Activated T-helper 9 cell treated with anti-CD3 and anti-CD28 coated beads, Interleukin-2, amount 50 U/mL, for 16 hours (primary cell): ENCODE measurements at places on chromosomes 3 and 15.

DNA sequence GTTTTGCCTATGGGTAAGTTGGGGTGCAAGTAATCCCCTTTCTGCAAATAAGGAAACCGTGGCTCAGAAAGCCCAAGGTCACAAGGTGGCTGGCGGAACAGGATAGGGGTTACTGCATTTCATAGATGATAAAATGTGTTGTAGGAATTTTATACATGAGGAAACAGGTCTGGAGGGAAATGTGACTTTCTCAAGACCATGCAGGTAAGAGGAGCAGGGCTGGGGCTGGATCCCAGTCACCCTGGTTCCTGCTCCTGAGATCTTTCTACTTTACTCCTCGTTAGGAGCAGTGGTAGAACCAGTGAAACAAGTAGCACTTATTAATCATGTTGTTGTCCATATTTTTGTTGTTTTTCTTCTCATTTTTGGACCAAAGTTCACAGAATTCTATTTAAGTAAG, 63.2 kb downstream of the SSUH2 start:
- DNase-seq, result no peak

GRCh38 chr3:139824864-139825263, 110.1 kb upstream of the CLSTN2 start:
- no peak for DNase-seq

DNA sequence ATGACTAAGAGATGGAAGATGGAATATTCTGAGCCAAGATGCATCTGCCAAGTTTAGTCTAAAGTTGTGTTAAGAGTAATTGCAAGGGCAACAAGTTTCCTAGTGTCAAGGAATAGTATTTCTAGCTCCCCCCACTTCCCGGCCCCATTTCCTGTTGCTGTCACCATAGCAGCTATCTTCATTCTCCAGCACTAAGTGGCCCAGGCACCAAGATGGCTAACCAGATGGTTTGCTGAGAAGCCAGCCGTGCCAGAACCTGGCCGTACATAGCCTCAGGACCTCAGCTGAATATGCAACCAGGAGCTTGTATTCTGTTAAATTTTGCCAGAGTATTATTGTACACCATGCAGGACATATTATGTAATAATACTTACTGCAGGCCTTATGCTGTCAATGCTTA, 108.8 kb upstream of the UMPS start:
- no peak for DNase-seq

GRCh38 chr3:11835028-11835639, 11.6 kb downstream of the TAMM41 start:
- no peak for DNase-seq

DNA sequence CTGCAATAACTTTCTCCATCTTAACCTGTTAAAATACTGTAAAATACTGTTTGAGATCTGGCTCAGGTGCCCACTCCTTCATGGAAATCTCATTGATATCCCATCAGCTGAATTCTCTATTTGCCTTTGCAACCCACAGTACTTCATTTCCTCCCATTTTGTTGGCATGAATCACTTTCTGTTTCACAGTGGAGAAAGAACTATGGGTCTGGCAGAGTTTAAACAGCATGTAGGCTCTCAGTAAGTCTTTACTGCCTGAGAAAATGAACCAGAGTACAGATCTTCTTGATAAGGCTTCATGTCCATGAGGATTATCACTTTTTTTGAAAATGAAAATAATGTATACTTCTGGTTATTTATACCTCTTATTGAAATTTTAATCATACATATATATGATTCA, 245.9 kb downstream of the NAALADL2 start:
- DNase-seq, result no peak

DNA sequence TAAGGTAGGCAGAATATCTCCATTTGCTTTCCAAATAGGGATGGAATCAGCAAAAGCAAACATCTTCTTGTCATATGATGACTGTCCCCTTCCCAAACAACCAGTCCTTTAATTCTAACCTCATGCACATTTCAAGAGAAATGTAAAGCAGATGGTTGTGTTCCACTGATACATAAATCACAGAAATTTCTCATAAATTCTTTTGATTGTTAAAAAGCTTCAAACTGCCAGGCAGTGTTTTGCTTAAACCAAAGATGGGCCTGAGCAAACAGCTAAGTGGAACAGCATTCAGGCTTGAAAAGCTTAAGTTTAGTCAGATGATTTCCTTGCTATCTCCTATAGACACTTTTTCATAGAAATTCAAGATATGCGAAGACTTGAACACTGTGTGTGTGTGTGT, 74.3 kb upstream of the SOX2 start:
- no peak for DNase-seq

DNA sequence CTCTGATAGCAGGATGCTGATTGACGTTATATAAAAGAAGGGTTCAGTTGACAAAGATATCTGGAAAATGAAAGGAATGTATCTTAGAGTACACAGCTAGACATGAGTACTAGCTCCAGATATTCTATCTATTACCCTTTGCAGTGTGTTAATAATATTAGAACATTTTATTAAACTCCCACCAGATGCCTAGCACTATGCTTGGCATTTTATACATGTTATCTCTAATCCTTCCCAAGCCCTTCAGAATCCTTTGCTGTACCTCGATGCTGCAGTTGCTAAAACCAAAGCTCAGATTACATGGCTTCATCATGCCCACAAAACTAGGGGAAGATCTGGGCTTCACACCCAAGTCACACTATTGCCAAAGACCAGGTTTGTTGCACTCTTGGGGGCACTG, 350.1 kb upstream of the AZI2 start:
- no peak for DNase-seq

DNA sequence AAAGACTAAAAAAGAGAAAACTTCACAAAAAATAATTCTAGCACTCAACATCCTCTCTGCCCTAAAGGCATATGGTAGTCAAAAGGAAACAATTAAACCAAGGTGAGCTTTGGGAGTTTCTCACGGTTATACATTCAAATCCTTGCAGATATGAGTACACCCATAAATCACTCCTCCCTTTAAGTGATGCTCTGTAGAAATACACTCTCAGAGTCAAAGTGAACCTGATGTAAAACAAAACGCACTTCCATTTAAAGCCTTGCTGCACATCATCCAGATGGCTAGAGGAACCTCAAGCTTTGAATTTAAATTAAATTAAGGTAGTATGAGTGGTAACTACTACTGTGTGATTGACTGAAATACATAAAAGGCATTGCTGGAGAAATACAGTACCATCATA, 36.0 kb upstream of the AADAC start:
- no peak for DNase-seq

GRCh38 chr3:134085034-134085775, 55.5 kb upstream of the SLCO2A1 start:
- DNase-seq, result no peak

DNA sequence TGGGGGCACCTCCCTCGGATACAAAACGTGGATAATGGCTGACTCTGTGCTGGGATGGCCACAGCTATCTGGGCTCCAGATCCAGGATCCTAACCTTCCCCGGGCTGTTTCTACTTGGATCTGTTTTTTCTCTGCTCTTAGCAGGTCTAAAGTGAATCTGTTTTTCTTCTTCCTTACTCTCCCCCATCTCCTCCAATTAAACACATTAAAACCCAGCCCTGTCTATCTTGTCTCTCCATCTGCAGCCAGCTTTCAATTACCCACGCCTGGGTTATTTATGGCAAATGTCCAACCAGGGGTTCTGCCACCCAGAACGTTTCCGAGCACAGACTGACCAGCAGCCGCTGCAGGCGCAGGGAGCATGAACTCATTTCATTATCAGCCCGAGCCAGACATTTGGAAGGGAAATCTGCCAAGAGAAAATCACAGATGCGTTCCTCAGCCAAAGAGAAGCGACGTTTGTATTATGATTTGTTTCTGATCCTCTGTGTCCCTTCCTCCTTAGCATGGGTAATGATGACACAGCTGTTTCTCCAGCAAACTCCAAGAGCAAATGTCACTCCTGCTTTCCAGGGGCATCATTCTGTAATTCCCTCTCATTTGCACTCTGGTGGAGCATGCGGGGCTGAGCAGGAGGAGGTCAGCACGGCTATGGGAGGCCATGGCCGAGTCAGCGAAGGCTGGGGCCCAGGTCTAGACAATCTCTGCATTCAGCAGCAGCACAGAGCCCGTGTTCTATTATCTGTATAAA, 42.0 kb downstream of the UMPS start:
- DNase-seq, result no peak

DNA sequence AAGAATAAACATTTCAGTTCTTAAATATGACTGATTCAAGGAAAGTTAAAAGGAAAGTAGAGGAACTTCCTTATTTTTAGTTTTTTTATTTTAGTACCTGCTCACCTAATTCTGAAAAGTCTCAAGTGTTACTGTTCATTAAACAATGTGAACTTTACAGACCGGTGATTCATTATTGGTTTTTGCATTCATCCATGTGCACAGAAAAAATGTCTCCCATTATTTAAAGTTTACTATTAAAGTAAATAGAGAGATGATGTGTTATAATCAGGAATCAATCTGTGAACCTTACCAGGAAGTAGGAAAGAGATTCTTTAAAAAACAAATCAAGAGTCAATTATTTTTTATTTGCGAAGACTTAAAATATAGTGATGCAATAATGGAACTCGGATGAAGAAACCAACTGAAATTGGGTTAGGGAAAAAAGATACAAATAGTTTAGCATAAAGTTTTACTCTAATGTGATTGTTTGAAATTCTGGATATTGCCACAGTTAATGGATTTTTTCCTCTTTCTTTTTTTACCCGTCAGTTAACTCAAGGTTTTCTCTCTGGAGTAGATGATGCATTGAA, 119.4 kb upstream of the SAMMSON start:
- no peak for DNase-seq

GRCh38 chr3:174268586-174268985, 590.5 kb upstream of the NAALADL2 start:
- no peak for DNase-seq

DNA sequence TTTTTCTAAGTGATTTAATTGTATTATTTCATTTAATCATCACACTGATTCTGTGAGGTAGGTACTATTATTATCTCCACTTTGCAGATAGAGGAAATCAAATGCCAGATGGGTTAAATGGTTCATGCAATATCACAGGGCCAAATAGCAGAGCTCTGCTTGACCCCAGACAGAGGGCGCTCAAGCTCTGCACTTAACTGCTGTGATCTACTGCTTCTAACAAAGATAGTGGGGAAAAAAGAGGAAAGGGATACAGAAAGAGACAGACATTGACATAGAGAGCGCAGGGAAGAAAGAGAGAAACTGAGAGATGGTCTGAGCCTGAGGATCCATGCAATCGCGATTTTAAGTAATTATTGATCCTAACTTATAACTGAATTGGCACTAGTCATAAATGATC, 279.1 kb upstream of the THRB start:
- DNase-seq, result no peak

- DNase-seq, result no peak
These were observed 8.2 kb downstream of the TRNT1 start for GRCh38 chr3:3134750-3135448.

GRCh38 chr3:19931180-19931692, 2.8 kb downstream of the EFHB start:
- DNase-seq, result no peak

- no peak for DNase-seq
These were observed 46.5 kb downstream of the ADPGK start for GRCh38 chr15:72737061-72737460.

DNA sequence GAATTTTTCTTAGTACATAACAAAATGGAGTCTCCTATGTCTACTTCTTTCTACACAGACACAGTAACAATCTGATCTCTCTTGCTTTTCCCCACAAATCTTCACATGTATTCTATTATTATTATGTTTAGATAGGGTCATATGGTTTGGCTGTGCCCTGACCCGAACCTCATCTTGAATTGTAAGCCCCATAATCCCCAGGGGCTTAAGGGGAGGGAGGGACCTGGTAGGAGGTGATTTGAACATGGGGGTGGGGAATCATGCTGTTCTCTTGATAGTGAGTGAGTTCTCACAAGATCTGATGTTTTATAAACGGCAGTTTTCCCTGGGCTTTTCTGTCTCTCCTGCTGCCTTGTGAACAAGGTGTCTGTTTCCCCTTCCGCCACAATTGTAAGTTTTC, 86.7 kb upstream of the SELENOK start:
- DNase-seq, result no peak

DNA sequence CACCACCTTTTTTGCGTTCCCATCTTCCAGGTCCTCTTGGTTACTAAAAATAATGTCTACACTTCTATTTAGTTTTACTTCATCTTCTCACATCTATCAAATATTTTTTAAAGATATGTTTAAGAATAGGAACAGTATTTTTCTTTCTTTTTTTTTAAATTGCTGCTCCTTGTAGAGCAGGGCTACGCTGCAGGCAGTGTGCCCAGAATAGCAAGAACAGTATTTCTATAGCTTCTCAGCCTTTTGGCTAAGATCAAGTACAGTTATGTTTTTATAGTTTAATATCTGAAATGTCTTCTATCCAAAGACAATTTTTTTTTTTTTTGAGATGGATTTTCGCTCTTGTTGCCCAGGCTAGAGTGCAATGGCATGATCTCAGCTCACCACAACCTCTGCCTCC, 73.0 kb downstream of the MYO9A start:
- no peak for DNase-seq

DNA sequence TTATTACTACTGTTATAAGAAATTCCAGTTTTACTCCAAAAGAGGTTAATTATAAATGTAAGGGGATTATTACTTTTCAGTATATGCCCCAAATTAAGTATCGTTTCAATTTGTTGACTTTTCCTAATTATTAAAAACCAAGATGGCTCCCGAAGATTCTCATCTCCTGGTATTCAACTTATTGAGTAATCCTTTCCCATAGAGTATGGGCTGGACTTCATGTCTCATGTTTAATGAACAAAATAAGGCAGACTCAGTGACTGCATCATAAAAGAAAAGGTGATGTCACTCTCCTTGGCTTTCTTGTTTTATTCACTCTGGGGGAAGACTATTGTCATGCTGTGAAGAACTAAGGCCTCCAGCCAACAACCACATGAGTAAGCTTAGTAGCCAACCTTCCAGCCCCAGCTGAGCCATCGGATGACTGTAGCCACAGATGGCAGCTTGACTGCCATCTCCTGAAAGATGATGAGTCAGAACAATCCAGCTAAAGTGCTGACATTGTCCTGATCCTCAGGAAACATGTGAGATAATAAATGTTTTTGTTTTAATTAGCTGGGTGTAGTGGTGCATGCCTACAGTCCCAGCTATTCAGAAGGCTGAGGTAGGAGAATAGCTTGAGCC, 17.3 kb downstream of the IGF2BP2 start:
- DNase-seq, result no peak

GRCh38 chr15:55897560-55898336, 95.7 kb downstream of the NEDD4 start:
- DNase-seq, result no peak

DNA sequence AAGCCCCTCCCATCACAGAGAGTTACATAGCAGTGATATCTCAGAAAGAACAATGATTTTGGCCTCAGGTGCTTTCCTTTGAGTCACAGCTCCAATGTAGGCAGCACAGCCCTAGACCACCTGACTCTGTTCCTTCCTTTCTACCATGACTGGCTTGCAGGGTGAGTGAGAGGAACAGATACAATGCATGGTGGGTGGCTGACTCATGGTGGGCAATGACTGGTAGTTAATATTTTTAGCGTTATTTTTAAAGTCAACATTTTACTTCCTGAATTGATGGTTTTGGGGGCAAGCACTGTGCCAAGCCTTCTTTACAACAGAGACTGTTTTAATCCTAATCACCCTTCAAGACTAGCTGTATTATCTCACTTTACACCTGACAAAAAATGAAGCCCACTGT, 32.8 kb upstream of the ST3GAL6 start:
- DNase-seq, result no peak
